NCI-H1105 (cell line): ENCODE measurements at places on chromosomes 3 and 15.

- DNase-seq, result no peak
Measured at GRCh38 chr15:52278636-52279367, 16.8 kb downstream of the MYO5C start.

DNA sequence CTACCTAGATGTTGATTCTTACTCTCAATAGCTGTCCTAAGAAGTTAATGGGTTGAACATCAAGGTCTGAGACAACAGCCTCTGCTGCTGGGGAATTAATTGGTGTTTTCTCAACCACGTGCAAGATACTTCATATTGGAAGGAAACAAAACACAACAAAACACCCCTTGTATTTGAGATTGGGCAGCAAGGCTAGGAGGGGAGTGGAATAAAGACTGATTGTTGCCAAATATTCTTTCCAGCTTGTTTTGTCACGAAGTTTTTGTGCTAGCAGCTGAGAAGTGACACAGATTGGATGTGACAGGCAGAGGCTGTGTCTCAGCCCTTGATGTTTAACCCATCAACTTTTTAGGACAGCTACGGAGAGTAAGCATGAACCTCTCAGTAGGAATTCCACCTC lies 808.4 kb downstream of the IGSF11 start:
- DNase-seq, result no peak

DNA sequence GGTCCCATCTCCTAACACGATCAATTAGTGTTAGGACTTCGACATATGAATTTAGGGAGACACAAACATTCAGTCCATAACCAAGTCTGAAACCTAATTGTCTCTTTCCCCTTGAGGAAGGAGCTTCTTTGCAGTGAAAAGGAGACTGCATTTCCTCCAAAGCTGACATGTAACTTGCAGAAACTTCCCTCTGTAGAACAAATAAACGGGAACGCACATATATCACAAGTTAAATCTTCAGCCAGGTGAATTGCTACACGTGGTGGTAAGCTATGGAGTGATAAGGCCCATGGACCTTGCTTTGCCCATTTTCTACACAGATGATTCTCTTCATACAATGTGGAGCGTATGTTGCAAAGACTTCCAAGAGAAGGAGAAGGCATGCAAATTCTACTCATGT lies 47.1 kb upstream of the LIPC start:
- no peak for DNase-seq

DNA sequence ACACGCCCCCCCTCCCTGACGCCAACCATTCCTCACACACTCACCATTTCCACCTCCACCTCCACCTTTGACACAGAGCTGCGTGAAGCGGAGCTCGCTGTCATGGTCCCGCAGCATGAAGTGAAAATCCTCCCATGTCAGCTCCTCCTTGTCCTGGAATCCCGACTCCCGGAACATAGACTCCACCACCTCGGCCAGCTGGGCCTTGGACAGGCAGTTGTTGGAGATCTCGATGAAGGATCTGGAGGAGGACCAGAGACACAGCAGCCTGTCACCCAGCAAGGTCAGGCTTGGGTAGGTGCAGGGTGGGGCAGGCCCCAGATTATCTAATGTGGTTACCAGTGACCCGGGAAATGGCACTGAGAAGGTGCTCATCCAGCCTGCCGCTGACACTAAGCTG lies 12.2 kb downstream of the DUOX2 start:
- DNase-seq, result no peak

DNA sequence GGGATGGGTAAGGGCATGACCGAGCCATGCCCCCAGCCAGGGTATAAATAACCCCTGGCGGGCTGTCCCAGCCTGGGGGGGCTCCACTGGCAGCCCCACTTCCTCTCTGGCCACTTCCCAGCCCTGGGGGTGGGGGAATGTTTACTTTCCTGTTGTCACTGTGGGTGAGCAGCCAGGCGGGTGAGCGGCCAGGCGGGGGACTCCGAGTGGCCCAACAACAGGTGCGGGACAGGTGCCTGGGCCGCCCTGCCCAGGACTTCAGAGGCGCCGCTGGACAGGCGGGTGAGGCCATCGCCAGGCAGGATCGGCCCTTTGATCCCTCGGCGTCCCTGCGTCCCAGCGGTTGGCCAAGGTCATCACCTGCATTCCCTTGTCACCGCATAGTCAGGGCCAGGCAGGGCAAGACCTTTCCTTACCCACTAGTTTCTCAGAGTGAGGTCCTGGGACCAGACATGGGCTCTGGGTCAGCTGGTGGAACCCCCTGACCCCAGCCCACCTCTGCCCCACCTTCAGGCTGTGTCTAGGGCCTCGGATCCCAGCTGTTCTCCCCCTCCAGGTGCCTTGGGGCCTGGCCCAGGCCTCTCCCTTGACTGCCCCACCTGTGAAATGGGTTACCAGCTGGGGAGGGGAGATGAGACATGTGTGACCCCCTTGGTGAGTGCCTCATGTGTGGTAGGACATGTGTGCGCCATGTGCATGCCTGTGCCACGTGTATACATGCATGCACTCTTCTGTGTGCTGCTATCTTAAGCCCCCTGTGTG lies 16.6 kb downstream of the SEMA3F start:
- DNase-seq, result no peak
